ENCODE measurements at places on chromosomes 11 and 22.
A peak's percentile ranks its signal among the peaks of the same experiment; 100 is the strongest.

DNA sequence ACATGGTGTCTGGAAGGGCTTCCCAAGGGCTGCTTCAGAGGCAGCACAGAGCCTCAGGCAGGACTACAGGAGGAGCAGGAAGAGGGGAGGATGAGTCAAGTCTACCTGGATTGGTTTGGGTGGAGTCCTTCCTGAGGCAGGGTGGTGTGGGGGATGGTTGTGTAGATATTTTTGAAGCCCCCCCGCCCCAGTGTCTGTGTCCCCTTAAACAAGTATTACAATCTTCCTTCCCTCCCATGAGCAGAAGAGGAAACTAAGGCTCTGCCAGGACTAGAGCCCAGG lies 34.7 kb upstream of the FCHSD2 start:
- no peak for DNase-seq

DNA sequence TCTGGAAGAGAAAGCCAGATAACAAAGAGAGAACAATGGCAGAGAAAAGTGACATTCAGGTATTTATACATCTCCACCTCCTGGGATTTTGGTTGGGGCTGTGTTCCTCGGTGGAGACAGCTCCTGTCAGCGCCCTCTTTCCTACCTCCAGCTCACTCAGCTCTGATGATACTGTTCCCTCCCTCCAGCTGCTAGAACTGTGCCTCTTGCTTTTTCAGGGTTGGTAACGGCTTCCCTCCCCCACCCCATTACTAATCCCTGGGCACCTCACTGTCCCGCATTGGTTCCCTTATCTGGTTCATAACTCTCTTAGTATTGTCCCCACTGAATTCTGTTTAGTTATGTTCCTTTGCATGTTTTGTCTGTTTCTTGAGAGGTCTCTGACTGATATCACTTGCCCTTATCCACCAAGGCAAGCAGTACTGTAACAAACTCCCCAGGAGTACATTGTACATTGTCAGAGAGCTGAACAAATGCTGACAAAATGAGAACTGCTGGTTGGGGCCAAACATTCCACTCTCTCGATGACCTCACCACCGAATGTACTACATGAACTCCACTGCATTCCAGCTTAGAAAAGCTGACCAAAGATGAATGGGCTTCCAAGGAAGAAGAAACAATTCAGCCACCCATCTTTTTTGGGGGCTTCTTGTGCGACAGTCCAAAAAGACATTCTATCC lies 5.7 kb upstream of the FBXO3 start:
- DNase-seq = peak; percentile 38

GRCh38 chr11:71279916-71280645 lies 27.7 kb upstream of the SHANK2 start:
- DNase-seq = no peak

- no peak for DNase-seq
These were observed 729 bp downstream of the IL17RA start for GRCh38 chr22:17085277-17086181.

- DNase-seq = no peak
These were observed 5.5 kb downstream of the MRPL49 start for GRCh38 chr11:65127473-65128181.

DNA sequence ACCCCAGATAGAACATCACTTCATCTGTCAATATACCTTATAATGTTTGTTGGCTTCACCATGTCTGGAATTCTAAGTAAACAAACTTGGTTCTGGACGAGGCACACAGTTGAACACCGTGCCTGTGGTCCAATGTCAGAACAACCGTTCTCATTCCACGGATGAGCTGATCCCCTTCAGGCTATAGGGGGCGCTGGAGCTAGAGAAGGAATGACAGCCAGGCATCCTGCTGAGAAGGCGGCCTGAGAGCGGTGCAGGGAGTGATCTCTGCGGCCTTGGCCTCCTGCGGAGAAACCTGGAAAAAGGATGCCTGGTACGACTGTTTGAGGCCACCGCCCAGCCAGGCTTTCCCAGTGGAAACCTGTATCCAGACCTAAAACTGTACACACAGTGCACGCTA lies 48.7 kb downstream of the FDX1 start:
- DNase-seq = no peak

DNA sequence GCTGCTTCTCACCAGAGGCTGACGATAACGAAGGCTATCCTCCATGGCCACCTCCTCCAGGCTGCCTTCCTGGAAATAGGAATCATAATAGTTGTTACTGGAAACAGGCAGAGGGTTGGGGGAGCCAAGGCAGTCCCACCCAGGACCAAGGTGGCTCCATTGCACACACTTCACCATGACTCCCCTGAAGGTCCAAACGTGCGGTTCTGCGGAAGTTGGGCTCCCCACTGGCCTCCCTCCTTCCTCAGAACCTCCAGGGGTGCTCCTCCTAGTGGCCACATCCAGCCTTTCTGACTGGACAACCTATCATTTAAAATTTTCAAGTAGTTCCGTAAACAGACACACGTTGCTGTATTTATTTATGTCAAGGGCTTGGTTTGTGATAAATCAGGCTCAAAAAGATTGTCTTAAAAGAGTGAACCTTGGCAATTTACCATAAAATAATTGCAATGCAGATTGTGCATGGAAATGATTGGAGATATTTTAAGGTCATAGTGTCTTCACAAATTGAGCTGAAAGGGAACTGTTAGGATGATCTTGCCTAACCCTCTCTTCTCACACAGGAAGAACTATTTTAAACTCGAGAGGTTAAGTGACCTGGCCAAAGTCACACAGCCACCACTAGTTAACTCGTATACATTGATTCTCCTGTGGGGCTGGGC lies 1.4 kb upstream of the TCN2 start:
- no peak for DNase-seq

DNA sequence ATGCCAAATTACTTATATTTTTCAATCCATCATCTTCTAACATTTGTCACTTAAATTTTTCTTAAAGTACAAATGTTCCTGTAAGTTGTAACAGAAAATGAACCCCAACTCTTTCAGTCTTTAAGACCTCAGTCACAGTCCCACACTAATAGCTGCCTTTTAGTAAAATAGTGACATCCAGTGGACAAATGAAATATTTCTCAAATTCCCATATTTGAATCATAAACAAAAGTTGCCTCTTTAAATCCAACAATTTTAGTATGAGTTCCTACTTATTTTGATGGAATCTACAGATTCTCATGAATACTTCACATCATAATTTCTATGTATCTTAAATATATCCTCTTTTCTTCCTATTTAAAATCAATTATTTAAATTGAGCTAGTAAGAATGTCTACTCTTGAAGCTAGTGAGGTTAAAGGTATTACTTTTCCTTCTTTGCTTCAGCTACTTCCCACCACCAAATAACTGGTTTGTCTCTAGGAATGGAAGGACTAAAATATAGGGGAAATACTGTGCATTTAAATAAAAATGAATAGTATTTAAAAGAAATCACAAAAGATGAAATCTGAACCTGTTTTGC lies 9.2 kb downstream of the LIN7C start:
- no peak for DNase-seq

GRCh38 chr11:69545976-69546617 lies 64.6 kb downstream of the LINC01488 start:
- no peak for DNase-seq

DNA sequence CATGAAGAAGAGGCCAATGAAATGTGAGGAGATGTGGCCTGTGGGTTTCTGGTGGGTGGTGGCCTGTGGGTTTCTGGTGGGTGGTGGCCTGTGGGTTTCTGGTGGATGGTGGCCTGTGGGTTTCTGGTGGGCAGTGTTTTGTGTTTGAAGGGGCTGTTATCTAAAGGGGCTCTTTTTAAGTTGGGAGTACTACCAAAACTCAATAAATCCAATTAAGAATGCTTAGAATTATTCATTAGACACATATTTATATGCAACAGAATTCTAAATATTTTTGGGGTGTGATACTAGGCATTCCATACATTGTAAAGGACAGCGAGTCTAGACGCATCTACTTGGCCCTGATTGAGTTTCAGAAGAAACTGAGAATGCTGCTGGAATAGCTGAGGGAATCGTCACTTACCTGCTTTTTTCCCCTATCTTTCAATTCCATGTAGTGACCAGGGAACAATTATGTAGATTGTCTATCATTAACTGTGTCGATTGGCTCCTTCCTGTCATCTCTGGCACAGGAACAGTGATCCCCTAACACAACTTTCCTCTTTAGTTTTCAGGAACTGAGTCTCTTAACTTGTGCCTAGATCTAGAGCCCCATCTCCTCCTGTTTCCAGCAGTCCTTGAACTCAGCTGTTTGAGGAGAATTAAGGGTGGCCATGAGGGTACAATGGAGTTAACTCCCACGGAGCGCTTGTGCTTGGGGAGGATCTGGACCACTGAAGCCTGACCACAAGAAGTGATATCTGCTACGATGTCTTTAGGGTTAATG lies 37.3 kb upstream of the TOP3B start:
- no peak for DNase-seq

GRCh38 chr11:61731952-61732675 lies 20.3 kb upstream of the MYRF start:
- DNase-seq = no peak

- DNase-seq = no peak
These were observed 806 bp upstream of the SIPA1 start for GRCh38 chr11:65637032-65637557.

Data from left hindlimb (tissue), 1 donor.